ENCODE measurements at places on chromosomes 6 and 20.

- DNase-seq = peak; percentile 48
Measured at GRCh38 chr6:5084781-5085647, at the start of gene PPP1R3G. Gene PPP1R3G (plus strand): TSS chr6:5085341. CDS start chr6:5085486, 145 bp downstream.

DNA sequence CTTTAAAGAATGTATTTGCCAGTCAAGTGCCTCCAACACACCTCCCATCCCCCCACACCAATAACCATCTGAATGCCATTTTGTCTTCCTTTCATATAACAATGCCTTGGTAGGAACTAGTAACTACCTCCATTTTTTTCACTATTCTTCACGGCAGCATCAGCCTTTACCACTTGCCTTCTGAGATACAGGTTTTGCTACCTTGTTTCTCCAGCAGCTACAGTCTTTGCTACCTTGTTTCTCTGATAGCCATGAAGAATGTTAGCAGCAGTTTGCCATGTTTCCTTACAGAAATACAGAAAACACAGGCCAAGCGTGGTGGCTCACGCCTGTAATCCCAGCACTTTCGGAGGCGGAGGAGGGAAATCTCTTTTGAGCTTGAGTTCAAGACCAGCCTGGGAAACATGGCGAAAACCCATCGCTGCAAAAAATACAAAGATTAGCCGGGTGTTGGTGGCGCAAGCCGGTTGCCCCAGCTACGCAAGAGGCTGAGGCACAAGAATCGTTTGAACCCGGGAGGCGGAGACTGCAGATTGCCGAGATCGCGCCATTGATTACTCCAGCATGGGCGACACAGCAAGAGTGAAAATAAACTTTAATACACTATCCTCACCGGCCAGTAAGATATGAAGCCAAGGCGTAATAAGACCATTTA, 100.9 kb downstream of the HFE start:
- DNase-seq = no peak

DNA sequence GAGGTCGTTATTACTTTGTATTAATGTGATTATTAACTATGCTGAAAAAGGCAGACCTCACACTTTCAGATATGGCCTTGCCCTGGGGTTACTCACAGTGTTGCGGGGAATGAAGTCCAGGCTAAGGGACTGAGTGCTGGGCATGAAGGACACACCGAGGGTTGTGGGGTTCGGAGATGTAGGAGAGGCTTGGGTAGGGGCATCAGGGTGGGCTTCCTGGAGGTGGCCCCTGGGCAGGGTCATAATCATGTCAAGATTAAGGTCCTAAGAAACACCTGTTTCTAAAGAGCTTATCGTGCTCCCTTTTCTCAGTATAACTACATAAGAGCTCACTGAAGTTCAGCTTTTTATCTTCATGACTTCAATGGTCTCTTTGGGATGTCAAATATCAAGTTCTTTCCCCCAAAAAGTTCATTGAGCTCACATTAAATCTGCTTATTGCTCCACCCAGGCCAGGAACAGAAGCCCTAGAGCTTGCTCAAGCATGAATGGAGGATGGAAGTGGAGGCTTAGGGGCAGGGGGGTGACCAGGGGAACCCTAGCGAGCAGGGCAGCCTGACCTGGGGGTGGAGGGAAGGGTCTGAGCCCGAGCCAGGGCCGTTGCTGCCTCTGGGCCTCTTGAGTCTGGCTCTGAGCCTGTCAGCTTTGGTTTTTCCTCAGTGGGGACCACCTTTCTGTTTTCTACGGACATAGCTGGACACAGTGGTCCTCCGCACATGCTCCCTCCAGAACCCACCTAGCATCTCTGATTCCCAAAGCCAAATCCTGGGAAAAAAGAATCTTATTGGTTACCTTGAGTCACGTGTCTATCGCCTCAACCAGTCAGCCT, 37.3 kb upstream of the TGM2 start:
- no peak for DNase-seq

DNA sequence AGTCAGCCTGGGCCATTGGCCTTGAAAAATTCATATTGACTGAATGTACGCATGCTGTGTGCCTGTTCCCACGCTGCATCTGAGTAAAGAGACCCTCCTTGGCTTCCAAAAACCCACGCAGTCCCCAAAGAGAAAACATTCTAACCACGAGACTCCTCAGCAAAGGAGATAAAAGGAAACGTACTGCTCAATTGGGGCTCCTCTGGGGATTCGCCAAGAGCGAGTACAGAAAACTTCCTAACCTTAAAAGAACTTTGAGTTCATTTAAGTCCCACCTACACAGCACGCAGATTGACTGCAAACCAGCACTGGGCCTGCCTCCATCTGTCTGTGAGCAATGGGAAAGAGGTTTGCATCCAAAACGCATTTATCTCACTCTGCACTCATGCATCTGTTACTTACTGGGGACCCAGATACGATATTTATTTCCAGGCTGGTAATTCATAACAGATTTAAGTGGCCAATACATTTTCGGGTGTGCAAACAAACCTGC, 505.9 kb upstream of the CHD6 start:
- DNase-seq = no peak

DNA sequence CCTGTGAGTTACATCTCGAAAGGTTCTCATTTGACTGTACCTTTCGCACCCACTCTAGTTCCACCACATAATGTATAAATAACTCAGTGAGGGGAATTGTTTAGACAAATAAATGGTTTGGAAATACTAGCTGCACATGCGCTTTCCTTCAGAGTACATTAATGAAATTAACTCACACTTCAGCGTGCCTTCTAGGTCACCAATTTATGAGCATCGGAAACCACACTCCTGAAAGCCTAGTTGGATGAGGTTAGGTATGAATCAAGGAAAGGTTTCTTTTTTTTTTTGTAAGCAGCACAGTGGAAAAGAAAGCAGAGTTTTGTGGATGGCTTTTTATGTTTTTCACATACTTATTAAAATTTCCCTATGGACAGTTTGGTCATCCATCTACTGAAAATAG, 247.8 kb upstream of the TCF21 start:
- no peak for DNase-seq

GRCh38 chr6:38599261-38599660, 40.5 kb downstream of the BTBD9 start:
- no peak for DNase-seq

GRCh38 chr6:22072949-22073348, 223.9 kb downstream of the PRL start:
- DNase-seq = no peak

- DNase-seq = no peak
Measured at GRCh38 chr6:164692772-164693510, 616.5 kb downstream of the C6orf118 start.

GRCh38 chr6:13461307-13461706, 26.1 kb downstream of the GFOD1 start:
- no peak for DNase-seq

- no peak for DNase-seq
Measured at GRCh38 chr6:143621159-143621873, 56.4 kb upstream of the PHACTR2 start.

GRCh38 chr20:53940907-53941545, 129.4 kb downstream of the BCAS1 start:
- DNase-seq = peak; percentile 89

GRCh38 chr6:128487746-128488145, 32.7 kb downstream of the PTPRK start:
- DNase-seq = no peak

GRCh38 chr6:163335671-163336545, 78.6 kb upstream of the QKI start:
- DNase-seq = no peak

DNA sequence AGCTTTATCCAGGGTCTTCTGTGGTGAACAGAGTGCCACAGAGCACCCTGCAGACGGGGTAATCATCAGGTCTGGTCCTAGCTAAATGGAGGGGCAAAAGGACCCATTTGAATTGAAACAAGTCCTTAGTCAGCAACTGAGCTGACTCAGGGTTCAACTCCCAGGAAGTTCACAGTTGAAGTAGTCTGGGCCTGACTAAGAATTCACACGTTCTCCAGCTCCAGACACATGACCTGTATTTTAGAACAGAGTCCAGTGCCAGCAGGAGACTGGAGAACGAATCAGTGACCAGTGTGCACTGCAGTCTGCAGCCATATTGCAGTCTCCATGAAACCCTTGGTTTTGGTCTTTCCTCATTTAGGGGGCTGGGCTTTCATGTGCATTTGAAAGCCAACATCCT, 85.2 kb downstream of the ELOVL4 start:
- DNase-seq = no peak

GRCh38 chr6:109927052-109927451, 51.1 kb upstream of the GPR6 start:
- no peak for DNase-seq

- DNase-seq = no peak
Measured at GRCh38 chr20:10954137-10954840, 280.5 kb upstream of the JAG1 start.

- no peak for DNase-seq
Measured at GRCh38 chr6:158707821-158708195, 58.0 kb downstream of the SYTL3 start.

GRCh38 chr6:65229825-65230224, 477.2 kb downstream of the EYS start:
- DNase-seq = no peak

- DNase-seq = no peak
Measured at GRCh38 chr6:22582417-22583205, 13.2 kb downstream of the HDGFL1 start.

DNA sequence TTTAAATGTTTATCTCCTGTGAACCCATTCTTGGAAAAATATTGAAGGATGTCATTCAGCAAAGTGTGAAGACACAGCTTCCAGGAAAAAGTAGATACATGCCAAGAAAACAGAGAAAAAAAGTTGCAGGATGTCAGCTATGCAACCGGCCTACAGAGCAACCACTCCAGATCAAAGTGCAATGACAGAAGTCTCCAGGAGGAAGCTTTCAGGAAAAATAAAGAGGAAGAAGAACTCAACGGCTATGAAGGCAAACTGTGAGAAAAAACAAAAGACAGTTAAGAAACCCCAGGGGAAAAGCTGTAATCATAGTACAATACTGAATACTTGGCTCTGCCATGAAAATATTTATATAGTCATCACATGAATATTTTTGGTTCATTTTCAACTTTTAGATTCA, 30.6 kb downstream of the REPS1 start:
- DNase-seq = no peak

- no peak for DNase-seq
Measured at GRCh38 chr20:1627200-1627550, 7.4 kb upstream of the SIRPB1 start.

DNA sequence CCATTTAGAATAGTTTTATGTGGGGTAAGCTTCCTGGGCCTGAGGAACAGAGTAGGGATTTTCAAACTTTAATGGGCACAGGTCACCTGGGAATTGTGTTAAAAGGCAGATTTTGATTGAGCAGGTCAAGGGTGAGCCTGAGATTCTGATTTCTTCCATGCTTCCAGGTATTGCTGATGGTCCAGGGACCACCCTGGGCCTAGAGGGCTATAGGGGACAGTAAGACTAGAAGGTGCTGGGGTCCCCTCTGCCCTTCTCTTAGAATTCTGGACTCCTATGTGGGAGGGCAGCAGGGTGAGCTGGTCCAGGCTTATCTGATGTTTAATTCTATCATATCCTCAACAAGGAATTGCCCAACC, 2.6 kb downstream of the DDR1 start:
- no peak for DNase-seq

- no peak for DNase-seq
Measured at GRCh38 chr20:17785007-17785406, 85.2 kb downstream of the BANF2 start.

DNA sequence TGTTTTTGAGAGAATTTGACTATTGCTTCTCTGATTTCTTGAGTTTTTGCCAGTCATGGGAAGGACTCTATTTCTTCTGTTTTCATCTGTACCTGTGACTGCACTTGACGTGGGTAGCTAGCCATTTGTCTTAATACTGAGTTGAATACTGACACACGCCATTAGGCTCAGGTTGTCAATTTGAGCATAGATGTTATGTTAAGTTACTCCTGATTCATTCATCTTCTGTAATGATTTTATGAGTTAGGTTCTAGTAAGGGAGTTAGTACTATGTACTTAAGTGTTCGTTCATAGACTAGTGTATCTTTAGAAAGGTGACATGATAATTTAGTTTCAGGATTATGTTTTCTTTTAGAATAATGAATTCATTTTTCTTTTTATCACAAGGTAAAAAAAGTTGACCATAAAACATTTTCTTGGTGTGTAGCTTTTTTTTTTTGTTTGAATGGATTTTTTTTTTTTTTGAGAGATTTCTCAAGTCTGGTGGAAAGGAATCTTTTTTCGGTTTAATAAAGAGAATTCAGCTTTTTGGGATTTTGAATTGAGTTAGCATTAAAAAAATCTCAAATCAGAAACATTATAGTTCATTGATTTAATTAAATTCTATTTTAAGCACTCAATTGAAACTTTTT, 1.7 kb downstream of the AFDN start:
- no peak for DNase-seq

- DNase-seq = no peak
Measured at GRCh38 chr20:47669152-47669425, 116.2 kb downstream of the SULF2 start.

DNA sequence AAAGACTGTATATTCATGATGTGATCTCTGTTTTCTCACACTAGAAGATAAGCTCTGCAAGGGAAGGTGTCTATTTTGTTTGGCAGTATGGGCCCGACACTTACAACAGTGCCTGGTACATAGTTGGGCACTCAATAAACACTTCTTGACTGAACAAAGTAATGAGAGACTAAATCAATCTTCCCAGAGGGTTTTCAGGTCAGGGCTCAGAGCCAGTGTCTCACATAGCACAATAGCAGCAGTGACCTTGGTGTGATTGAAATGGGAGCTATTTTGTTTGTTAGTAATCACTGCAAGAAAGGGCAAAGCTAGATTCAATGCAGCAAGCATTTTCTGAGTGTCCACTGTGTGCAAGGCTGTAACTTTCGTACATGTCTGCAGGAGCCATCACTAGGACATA, 26.4 kb upstream of the GCM1 start:
- DNase-seq = no peak

DNA sequence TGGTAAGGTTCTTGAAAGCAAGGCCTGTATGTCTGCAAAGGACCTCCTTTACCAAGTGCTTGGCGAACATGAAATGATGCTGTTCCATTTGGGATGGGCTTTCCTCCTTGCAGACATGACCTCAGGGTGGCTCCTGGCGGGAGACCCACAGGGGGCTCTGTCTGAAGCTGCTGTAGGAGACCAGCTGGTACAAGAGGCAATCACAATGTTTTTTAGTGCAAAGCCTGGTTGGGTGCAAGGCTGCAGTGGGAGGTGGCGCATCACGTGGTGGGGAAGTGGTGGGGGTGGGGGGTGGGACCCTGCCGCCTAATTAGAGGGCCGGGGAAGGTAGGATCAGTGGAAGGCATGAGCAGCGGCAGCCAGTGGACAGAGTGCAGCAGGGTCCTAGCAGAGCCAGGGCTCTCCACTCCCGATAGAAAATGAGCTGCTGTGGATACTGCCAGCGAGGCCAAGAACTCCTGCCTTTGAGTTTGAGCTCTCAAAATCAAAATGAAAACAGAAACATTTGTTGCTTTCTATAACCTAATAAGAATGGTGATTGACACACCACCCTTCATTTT, 9.1 kb upstream of the ARMC2 start:
- DNase-seq = no peak

- DNase-seq = no peak
Measured at GRCh38 chr6:168216751-168217191, 102.8 kb downstream of the DACT2 start.

GRCh38 chr6:169153401-169153800, 100.2 kb downstream of the THBS2 start:
- no peak for DNase-seq

All from SJSA1 (cell line).